ENCODE measurements at places on chromosomes 6 and 20.

DNA sequence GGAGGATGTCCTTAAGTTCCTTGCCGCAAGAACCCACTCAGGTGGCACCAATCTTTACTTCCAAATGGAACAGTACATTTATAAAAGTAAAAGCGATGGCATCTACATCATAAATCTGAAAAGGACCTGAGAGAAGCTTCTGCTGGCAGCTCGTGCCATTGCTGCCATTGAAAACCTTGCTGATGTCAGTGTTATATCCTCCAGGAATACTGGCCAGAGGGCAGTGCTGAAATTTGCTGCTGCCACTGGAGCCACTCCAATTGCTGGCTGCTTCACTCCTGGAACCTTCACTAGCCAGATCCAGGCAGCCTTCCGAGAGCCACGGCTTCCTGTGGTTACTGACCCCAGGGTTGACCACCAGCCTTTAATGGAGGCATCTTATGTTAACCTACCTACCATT is 191.7 kb downstream of the TRIM27 start:
- no peaks in the 10 kb centered on the region for H3K36me3 ChIP-seq
- no peaks in the 10 kb centered on the region for H3K4me1 ChIP-seq
- H3K4me3 ChIP-seq = no peak overlapping the region

GRCh38 chr20:20856306-20856705 is 143.9 kb upstream of the RALGAPA2 start:
- H3K4me1 ChIP-seq = no peaks in the 10 kb centered on the region
- no peaks in the 10 kb centered on the region for H3K27me3 ChIP-seq
- DNase-seq = no peak
- no peak overlapping the region for H3K4me3 ChIP-seq
- no peak overlapping the region for H3K27ac ChIP-seq
- no peaks in the 10 kb centered on the region for H3K36me3 ChIP-seq

GRCh38 chr6:116176596-116176995 is 50.7 kb upstream of the COL10A1 start:
- no peaks in the 10 kb centered on the region for H3K27me3 ChIP-seq
- H3K27ac ChIP-seq = no peak overlapping the region
- no peak for DNase-seq
- no peaks in the 10 kb centered on the region for H3K36me3 ChIP-seq
- no peak overlapping the region for H3K4me3 ChIP-seq
- no peaks in the 10 kb centered on the region for H3K4me1 ChIP-seq

GRCh38 chr6:40727271-40727670 is 140.1 kb upstream of the LRFN2 start:
- H3K4me3 ChIP-seq = no peak overlapping the region
- H3K36me3 ChIP-seq = no peaks in the 10 kb centered on the region
- no peaks in the 10 kb centered on the region for H3K4me1 ChIP-seq
- no peak overlapping the region for H3K27ac ChIP-seq
- no peaks in the 10 kb centered on the region for H3K27me3 ChIP-seq
- no peak for DNase-seq

- no peak overlapping the region for H3K27ac ChIP-seq
- H3K4me3 ChIP-seq = no peak overlapping the region
- H3K36me3 ChIP-seq = no peaks in the 10 kb centered on the region
- no peak for DNase-seq
- H3K4me1 ChIP-seq = peaks cover 2% of the 10 kb centered on the region
- H3K27me3 ChIP-seq = peaks cover 11% of the 10 kb centered on the region
Observed at GRCh38 chr6:168128006-168128630, 49.1 kb upstream of the FRMD1 start.

DNA sequence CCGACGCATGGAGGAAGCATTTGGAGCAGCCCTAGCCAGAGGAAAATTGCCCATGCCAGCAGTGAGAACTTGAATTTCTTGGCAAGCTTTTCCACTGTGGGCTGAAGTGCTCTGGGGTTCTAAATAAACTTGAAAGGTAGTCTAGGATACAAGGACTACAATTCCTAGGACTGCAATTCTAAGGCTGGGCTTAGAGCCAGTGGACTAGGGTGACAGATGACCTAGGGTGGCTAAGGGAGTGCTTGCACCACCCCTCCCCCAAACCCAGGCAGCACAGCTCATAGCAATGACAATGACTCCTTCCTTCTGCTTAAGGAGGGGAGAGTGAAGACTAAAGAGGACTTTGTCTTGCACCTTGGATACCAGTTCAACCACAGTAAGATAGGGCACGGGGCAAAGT is 122.3 kb downstream of the THBS2 start:
- no peak overlapping the region for H3K4me3 ChIP-seq
- H3K27me3 ChIP-seq = no peaks in the 10 kb centered on the region
- no peak overlapping the region for H3K27ac ChIP-seq
- no peaks in the 10 kb centered on the region for H3K4me1 ChIP-seq
- no peak for DNase-seq

Data from IMR-90 (cell line).